Stimulated activated CD4-positive, alpha-beta T cell treated with anti-CD3 and anti-CD28 coated beads, Interleukin-1b, Interleukin-23, amount 100 ng/mL, for 1 hour (primary cell): ENCODE measurements at places on chromosomes 11 and 22.

GRCh38 chr11:414318-414857, 411 bp downstream of the SIGIRR start:
- DNase-seq = no peak

GRCh38 chr22:44384563-44385295, 72.0 kb upstream of the SHISAL1 start:
- no peak for DNase-seq

DNA sequence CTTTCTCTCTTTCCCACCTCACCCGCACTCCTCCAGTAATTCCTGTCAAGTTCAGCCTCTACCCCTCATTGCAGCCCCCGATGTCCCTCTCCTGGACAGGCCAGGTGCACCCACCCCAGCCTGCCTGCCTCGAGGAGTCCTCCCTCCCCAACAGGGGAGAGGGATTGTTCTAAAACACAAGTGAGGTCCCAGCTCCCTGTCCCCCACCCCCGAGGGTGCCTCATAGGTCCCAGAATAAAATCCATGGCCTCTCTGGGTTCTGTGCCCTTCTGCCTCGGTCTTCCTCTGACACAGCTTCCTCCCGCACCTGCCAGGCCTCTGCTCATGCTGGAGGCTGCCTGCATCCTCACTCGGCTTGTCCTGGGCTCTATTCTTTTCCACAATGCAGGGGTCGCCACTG, 720.1 kb downstream of the BRD1 start:
- DNase-seq = no peak

GRCh38 chr22:17891481-17892167, 117.4 kb upstream of the BID start:
- DNase-seq = no peak

DNA sequence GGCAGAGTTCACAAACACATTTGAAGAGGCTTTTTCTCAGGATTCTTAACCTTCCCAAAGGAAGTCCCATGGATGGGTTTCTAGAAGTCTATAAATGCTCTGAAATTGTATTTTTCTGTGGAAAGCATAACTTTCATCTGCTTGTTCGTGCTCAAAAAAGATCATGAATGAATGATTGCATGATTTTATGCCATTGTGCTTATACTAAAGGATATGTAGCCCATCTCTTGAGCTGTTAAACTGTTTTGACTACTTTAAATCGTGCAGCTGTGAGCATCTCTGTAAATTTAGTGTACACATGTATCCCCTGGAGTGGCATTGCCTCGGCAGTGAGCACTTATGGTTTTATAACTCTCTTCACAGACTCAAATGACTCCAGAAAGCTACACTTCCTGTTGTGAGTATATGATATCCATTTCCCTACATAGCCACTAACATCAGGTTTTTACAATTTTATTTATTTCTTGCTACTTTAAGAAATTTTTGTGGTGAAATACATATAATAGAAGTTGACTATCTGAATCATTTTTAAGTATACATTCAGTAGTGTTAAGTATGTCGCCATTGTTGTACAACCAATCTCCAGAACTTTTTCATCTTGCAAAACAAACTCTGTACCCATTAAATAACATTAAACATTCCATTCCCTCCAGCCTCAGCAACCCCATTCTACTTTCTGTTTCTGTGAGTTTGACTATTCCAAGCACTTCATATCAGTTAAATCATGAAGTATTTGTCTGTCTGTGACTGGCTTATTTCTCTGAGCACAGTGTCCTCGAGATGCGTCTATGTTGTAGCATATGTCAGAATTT, 8.0 kb downstream of the NEAT1 start:
- no peak for DNase-seq

GRCh38 chr11:45942381-45942780, 19.9 kb downstream of the LARGE2 start:
- no peak for DNase-seq

DNA sequence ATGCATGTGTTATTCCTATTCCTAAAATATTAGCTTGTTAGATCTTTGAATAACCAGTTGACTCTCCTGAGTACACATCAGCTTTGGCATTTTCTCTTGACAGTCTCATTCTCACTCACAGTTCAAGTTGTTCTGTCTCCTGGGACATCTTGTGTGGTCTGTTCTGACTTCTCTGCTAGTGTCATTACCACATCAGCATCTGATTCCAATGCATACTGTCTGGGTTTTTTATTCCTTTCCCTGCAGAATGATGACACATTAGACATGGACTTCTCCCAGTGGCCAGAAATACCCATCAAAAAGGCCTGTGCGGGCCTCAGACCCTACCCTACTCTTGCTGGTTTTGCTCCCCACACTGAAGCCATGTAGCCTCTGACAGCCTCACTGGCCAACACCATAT, 2.7 kb downstream of the ZNF74 start:
- DNase-seq = no peak

DNA sequence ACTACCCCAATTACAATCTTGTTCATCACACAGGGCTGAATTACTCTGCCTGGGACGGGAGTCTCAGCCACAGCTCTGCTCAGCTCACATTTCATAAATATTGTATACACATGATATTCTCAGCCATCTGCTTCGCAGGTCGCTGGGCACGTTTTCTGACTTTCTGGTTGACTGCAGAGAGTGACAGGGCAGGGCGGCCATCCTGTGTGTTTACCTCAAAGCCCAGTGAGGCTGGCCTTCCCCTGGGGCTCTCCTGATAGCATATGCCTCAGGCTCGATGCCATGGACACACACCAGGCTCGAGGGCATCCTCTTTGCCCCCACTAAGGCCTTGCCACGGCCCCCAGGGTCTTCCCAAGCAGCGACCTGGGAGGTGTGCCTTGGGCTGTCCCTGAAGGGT, 345.0 kb downstream of the CADM1 start:
- DNase-seq = no peak

DNA sequence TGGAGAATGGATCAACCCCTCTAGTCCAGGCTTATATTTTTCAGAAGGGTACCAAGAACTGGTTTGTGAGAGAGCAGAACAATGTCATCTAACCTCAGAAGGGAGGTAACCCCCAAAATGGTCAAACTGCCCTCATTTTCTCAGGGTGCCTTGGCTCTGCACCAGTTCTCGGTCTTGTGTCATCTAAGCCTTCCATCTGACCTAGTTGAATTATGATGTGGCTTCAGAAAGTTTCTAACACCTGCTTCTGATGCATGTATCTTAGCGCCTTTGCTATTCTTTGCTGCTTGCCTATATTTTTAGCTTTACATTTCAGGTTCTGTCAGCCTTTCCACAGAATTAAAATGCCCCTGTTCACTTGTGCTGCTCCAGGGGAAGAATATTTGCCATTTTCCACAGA, 91.7 kb upstream of the E2F8 start:
- no peak for DNase-seq

- DNase-seq = no peak
Measured at GRCh38 chr11:63532799-63533475, 3.7 kb upstream of the PLAAT4 start.

GRCh38 chr11:79396001-79396400, 44.8 kb downstream of the TENM4 start:
- DNase-seq = no peak

- no peak for DNase-seq
Measured at GRCh38 chr11:25159341-25159740, 662.5 kb downstream of the LUZP2 start.
